NCI-H524 treated with DMSO at 0.1 percent for 48 hours (cell line): ENCODE measurements at places on chromosomes 11 and 22.

- DNase-seq: no peak
Observed at GRCh38 chr11:46338636-46338987, 8.7 kb upstream of the DGKZ start.

GRCh38 chr11:116693102-116693570 is 79.7 kb downstream of the BUD13 start:
- no peak for DNase-seq

GRCh38 chr22:23294221-23294620 is 113.9 kb downstream of the BCR start:
- DNase-seq: no peak

DNA sequence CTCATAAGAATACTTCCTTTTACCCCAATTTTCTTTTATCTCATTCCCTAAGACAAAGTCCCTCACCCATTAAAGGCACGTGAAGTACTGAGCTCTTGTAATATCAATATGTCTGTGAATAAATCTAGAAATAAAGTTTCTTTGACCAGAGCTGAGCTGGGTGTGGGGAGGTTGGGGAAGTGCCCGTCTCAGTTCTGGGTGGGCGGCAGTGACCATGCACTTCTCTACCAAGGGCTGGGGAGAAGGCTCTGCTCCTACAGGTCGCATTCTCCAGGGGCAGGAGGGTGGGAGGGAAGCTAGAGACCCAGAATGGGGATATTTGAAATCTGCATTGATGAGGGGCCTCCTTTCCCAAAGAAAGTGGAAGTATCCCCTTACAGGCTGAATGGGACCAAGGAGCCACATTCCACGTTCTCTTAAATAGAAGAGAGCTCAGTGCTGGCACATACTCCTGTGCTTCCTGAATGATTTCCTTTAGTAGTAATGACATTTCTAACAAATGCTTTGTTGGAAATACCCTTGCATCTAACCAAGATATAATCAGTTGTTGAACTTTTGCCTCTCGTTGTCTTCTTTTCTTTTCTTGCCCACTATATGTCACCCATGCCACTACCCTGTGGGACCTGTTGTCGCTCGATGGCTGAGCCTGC is 16.1 kb downstream of the RBX1 start:
- no peak for DNase-seq

- DNase-seq: no peak
Observed at GRCh38 chr22:34960005-34960404, 106.0 kb upstream of the ISX start.

DNA sequence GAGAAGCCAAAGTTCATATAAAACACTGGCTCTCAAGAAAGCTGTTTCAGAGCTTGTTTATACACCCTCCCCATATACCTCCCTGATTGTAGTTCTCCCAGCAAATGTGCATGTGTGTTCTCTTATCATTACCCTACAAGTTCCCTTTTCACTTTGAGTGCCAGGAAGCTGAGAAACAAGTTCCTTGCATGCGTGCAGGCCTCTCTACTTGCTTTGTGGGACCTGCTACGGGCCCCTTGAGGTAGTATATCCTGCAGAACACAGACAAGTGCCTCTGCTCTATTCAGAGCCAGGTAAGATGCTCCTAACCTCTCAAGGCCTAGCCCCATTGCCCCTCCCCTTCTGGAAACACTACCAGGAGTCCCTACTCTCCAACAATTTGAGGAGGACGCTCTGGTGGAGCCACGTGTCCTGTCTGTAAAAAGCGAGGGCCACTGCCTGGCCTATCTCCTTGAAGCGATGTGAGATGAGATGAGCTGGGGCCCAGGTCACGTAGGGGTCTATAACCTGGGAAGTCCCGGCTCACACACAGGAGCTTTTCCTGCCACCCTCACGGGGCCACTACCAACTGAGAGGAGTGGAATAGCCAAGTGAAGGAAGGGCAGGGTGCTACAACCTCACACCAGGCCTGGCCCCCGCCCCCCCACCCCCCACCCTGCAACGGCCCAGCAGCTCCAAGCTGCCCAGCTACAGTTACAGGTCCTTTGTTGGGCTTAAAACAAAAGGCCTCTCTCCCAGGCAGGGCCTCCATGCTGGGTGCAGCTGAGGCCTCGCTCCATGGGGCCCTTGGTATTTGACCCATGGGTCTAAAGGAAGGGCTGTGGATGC is 2.6 kb upstream of the ATP5MGL start:
- no peak for DNase-seq

GRCh38 chr22:27635852-27636251 is 165.7 kb downstream of the MN1 start:
- no peak for DNase-seq

DNA sequence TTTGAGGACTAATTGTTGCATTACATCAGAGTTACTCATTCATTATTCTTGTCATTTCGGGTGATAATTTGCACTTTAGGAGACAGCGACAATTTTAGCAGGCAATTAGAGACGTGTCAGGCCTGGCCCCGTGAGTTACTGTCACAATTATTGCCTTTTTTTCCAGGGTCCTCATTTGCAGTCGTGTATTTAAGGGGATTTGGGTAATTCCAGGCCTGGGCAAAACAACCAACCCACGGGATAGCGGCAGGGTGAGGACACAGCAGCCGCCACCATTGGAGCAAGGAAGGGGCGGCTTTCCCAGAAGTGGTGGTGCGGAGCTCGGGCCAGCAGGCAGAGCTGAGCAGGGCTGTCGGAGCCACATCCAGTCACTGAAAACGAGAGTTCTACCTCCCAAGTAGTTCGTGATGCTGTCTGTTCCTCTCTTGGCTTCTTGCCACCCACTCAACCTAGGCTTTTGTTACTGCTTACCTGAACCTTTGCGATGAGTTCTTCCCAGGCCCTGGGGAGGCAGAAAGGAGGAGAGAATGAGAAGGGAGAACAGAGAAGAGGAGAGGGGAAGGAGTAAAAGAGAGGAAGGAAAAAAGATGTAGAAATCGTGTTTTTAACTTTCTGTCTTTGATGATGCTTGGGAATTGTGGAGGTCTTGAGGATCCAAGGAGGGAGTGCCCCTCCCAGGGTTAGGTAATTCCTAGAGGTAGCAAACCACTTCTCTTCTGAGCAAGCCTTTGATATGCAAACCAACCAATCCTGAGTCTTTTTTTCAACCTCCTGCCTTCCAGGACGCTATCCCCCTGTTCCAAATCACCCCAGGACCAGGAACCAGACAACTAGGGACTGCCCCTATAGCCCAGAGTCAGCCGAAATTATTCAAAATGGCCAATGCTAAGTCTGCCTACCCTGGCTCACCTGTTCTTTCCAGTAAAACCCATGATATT is 236.1 kb downstream of the MIAT start:
- DNase-seq: no peak

GRCh38 chr11:66845143-66845875 is 2.1 kb downstream of the RCE1 start:
- DNase-seq: no peak

DNA sequence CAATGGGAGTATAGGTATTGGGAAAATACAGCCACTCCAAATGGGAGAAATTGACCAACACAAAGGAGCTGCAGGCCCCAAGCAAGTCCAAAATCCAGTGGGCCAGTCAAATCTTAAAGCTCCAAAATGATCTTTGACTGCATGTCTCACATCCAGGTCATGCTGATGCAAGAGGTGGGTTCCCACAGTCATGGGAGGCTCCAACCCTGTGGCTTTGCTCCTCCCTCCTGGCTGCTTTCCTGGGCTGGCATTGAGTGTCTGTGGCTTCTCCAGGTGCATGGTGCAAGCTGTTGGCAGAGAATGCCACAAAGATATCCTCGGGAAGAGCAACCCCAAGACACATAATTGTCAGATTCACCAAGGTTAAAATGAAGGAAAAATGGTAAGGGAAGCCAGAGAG is 80.8 kb downstream of the IGLL5 start:
- DNase-seq: no peak

DNA sequence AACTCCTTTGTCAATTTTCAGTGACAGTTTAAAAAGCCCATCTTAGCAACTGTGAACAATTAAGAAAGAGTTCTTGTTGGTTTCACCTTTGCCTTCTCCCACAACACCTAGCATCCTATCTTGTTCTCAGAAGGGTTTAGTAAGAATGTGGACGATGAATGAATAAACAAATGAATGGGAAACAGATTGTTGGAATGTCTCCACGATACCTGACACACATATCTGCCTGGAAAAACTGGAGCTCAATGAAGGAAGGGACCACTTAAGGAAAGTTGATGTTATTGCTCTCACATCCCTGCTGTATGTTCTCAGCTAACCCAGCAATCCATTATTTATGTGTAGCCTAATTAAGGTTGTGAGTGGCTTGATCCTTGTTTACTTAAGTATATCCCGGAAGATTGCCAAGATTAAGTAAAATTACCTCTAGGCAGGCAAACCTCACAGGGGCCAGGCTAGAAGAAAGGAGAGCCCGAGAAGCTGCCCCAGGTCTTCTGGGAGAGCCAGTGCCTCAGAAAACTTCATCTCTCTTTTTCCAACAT is 286.4 kb downstream of the NXPE2 start:
- no peak for DNase-seq

- DNase-seq: no peak
Observed at GRCh38 chr11:78069465-78069864, 5.8 kb downstream of the THRSP start.

- DNase-seq: no peak
Observed at GRCh38 chr11:126992804-126993111, 7.8 kb downstream of the KIRREL3 start.

DNA sequence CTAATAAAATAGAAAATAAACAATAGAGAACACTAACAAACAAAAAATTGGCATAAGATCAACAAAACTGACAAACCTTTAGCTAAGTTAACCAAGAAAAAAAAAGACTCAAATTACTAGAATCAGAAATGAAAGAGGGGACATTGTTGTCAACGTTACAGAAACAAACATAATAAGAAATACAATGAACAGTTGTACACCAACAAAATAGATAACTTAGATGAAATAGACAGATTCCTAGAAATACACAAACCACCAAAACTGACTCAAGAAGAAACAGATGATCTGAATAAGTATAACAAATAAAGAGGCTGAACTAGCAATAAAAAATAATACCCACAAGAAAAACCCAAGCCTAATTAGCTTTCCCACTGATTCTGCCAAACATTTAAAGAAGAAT is 34.7 kb upstream of the TMPRSS4 start:
- DNase-seq: no peak

DNA sequence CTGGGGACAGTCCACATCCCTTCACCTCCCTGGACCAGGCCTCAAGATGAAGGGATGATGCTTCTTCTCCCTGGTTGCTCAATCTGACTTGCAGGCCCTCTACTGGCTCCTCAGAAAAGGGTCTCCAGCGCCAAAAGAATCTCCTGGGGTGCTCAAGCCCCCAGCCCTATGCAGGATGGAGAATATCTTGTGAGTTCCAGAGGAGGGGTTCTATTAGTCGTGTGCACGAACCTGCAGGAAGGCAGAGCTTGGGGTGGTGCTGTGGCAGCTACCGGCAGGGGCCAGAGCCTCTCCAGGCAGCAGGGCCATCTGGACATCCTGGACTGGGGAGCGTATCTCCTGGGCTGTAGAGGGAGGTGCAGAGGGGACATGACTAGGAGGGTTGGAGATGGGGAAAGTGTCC is 1339.5 kb downstream of the BRD1 start:
- no peak for DNase-seq

DNA sequence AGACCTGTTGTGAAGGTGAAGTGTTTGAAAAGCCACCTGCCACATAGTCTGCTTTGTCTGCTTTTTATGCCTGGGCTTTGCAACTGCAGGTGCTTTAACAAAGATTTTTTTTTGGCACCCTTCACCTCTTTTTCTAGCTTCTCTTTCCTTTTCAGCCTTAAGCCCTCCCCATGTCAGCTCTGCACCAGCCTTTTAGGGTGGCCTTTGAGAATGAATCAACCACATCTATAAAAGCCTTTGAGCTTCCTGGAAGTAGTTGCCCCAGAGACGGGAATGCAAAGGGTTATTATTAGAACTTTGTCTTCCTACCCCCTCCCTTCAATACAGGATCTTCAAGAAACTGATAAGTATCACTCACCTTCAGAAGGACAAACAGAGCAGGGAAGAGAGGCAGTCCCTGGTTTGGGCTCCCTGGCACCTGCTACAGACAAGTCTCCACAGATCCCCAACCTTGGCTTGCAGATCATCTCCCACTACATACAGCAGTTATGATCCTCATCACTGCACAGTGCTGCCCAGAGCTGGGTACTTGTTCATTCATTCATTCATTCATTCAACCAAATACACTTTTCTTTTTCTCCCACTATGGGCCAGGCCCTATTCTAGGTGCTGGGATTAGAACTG is 8.0 kb downstream of the PVALB start:
- DNase-seq: no peak

DNA sequence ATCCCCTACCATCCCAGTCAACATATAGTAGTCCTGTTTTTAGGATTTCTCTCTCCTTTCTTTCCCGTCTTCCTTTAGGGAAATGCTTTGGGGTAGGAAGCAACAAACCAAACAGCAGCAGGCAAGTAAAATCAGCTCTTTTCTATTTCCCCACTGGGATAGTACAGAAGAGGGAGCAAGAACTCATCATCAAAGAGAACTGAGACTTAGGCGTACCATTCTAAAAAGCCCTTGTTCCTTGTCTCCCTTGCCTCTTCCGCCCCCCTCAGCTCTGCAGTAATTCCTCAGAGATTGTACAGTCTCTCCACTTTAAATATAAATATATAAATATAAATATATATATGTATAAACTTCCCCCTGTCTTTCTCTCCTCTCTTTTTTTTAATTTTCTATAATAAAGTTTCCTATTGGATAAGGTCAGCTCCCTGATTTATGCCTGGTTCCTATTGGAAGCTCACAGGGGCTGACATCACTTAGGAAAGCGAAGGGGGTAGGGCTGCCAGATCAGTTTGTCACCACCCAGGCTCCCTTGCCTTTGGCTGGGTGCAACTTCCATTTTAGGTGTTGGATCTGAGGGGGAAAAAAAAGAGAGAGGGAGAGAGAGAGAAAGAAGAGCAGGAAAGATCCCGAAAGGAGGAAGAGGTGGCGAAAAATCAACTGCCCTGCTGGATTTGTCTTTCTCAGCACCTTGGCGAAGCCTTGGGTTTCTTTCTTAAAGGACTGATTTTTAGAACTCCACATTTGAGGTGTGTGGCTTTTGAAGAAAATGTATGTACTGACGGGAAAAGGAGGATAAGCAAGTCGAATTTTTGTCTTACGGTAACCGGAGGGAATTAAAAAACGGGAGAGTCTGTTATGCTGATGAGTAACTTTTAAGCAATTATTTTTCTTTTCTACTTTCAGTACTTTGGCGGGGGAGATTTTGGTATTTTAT is at the start of gene CTNND1:
Gene CTNND1, plus strand, starts transcription at position 502 of the 934 bp plus-strand sequence. CDS start 29,677 bp downstream, outside the sequence.
- DNase-seq: peak; percentile 72

DNA sequence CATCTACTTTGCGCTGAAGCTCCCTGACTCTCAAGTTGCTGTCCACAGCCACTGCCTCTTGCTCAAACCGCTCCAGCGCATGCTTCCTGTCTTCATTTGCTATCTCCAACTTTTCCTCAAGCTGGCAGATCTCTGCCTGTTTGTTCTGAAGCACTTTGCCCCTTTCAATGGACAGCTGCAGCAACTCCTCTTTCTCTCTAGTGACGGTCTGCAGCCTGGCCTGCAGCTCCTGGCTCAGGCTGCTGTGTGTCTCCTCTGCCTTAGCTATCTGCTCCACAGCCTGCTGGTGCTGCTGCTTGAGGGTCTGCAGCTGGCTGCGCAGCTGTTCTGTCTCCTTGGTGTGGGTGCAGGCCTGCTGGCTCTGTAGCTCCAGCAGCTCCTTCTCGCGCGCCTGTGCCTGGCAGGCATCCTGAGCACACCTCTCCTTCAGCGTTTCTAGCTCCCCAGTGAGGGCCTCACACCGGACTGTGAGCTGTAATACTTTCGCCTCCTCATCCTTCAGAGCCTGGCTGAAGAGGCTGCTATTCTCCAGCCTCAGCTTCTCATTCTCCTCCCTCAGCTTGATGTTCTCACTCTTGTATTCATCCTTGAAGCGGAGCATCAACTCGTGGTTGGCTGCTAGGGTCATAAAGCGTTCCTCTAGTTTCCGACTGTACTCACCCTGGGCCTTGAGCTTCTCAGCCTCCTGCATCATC is 723 bp downstream of the CCDC89 start:
- DNase-seq: peak; percentile 56
